ENCODE measurements at places on chromosomes 11 and 22.

- DNase-seq, result no peak
Observed at GRCh38 chr11:94066901-94067429, 45.8 kb downstream of the HEPHL1 start.

DNA sequence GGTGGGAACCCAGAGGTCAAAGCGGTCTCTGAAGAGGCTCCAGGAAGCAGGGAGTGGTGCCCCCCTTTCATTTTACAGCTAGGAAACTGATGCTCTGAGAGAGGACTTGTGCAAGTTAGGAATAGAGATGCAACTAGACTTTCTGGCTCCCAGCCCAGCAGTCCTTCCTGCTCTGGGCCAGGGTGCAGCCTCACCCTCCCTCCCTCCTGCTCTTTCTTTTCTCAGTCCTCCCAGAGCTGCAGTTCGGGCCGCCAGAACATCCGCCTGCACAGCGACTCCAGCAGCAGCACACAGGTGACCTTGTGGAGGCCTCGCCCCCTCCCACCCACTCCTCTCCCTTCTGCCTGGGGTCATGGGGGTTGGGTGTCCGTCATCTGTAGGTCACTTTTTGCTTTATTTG, 51.5 kb downstream of the LHFPL7 start:
- no peak for DNase-seq

DNA sequence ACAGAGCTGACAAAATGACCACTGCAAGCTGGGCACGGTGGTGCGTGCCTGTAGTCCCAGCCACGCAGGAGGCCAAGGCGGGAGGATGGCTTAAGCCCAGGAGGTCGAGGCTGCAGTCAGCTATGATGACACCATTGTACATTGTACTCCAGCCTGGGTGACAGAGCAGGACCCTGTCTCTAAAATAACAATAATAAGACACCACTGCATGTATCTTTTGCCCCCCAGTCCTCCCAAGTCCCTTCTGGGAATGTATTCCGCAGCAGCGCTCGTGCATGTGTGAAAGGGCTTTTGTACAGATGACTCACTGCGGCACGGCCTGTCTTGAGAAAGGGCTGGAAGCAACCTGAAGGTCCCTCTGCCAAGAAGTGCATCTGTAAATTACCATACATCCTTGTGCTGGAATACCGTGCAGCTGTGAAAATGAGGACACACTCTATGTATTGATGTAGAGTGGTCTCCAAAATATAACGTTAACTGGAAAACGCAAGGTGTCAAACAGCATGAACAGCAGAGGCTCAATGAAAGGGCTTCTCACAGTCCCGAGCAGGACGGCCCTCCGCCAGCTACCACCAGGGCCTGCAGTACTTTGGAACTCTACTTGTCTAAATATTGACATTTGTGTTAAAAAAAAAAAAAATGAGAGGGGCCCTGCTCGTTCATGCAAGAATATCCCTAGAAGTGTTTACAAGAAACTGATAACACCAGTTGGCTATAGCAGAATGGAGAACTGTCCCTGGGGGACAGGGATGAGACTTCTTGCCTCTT, 9.0 kb upstream of the CDC42EP2 start:
- DNase-seq, result no peak

DNA sequence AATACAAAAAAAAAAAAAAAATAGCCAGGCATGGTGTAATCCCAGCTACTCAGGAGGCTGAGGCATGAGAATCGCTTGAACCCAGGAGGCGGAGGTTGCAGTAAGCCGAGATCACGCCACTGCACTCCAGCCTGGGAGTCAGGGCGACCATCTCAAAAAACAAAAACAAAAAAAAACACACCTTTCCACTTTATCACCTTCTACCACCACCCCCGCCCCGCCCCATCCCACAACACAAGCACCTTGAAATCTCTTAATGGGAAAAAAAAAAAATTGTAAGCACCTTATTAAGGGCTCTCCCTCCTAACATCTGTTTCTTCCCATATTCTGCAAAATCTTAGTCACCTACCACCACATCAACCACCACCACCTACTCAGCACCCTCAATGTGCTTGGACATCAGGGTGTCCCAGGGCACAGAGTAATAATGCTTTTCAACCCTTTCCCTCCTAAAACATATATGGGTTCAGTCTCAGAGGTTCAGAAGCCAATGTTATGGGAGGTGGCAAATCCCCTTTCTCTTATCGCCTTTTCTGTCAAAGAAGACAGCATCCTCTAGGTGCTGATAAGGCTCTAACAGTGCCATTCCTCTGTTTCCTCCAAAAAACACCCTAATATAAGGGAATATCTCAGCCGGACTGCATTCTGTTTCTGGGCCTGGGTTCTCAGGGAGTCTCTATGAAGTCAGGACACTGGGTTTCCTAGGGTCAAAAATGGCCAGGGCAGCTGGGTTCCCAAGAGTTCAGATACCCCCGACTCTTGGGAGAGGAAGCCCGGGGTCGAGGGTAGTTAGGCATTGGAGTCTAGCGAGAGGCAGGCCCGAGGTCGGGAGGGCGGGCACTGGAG, 718 bp downstream of the INTS5 start:
- DNase-seq, result no peak

- no peak for DNase-seq
Observed at GRCh38 chr11:130528298-130529261, 80.1 kb downstream of the ADAMTS15 start.

GRCh38 chr11:39221550-39222138, 2237.8 kb downstream of the LRRC4C start:
- DNase-seq, result no peak
